ENCODE measurements at places on chromosomes 12 and 14.

DNA sequence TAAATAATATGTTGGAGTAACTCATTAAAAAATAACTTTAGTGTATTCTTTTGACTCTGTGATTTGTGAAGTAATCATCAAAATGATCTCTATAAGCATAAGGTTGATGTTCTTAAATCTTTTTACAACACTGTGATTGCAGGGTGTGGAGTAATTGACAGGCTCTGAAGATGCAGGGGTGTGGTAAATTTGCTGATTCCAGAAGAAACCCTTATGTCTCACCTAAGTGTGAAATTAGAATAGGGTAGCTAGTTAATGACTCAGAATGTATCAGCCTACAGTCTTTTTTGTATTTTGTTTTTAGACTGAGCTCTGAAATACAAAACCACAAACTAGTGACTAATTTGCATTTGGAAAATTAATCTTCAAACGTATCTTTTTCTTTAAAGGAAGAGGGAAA, 5.9 kb downstream of the PRPF39 start:
- no peak for DNase-seq
- H3K4me1 ChIP-seq: peaks cover 57% of the 10 kb centered on the region
- H3K4me3 ChIP-seq: no peak overlapping the region
- no peak overlapping the region for H3K27ac ChIP-seq
- no peaks in the 10 kb centered on the region for H3K27me3 ChIP-seq

- no peaks in the 10 kb centered on the region for H3K4me1 ChIP-seq
- no peak overlapping the region for H3K4me3 ChIP-seq
- H3K27me3 ChIP-seq: no peaks in the 10 kb centered on the region
- no peak for DNase-seq
- no peaks in the 10 kb centered on the region for H3K36me3 ChIP-seq
Observed at GRCh38 chr12:80432061-80432460, 12.0 kb upstream of the PTPRQ start.

DNA sequence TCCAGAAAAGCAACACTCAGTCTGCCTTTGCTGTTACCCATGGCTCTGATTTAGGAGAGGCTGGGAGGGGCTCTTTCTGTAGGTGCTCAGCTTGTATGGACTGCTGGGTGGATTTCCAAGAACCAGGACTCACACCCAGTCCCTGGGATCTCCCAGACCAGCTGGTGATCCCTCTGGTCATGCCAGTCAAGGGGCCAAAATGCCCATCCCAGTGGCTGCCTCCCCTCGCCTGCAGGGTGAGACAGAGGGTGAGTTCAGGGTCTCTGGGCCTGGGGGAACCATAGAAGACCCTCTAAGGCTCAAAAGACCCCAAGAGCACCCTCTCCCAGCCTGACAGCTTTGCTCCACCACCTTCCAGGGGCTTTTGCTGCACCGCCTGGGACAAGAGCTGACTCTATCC, 78.6 kb upstream of the MYL2 start:
- H3K27me3 ChIP-seq: peaks cover 17% of the 10 kb centered on the region
- H3K4me1 ChIP-seq: no peaks in the 10 kb centered on the region
- no peak for DNase-seq
- H3K27ac ChIP-seq: no peak overlapping the region
- no peak overlapping the region for H3K4me3 ChIP-seq

DNA sequence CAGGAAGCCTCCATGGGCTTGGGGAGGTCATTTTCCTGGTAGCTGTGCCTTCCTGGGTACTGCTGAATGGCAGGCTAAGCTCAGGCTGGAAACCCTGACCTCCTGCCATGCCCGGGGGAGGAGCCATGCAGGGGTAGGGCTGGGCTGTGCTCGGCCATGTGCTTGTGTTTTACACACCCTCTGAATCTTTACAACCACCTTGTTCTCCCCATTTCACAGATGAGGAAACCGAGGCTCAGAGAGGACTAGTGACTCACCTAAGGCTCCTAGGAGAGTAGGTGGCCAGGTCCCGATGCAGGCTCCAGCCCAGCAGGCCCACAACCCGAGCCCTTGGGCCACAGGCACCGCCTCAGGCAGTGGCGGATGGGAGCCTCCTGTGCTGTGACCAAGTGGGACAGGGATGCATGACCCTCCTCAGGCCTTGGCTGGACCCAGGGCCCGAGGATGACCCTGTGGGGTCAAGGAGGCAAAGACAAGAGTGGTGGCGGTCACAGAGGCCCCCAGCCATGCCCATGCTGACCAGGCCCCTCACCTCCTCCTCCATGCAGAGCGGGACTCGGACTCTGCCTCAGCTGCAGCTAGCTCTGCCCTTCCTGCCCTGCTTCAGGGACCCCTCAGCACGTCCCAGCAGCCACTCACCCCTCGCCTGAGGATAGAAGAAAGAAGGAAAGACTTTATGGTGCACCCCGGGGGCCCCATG, 136.1 kb downstream of the CALM1 start:
- H3K36me3 ChIP-seq: peaks cover 10% of the 10 kb centered on the region
- no peak for DNase-seq
- H3K4me3 ChIP-seq: no peak overlapping the region
- peaks cover 2% of the 10 kb centered on the region for H3K27me3 ChIP-seq

DNA sequence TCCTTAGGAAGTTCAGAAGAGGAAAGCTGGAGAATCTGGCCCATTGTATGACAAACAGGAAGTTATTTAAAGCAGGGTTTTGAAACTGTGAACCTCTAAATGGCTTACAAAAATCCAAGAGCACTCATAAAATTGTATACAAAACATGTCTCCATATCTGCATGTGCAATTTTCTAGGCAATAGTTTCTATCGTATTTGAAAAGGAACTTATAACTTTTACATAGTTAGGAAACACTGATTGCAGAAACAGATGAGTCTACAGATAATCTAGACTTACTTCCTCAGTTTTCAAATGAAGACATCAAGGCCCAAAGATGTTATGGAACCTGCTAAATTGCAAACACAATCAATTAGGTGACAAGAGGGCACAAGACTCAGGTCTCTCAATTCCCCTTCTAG, 53.3 kb upstream of the ETV6 start:
- no peaks in the 10 kb centered on the region for H3K27me3 ChIP-seq
- H3K4me1 ChIP-seq: no peaks in the 10 kb centered on the region
- DNase-seq: no peak

DNA sequence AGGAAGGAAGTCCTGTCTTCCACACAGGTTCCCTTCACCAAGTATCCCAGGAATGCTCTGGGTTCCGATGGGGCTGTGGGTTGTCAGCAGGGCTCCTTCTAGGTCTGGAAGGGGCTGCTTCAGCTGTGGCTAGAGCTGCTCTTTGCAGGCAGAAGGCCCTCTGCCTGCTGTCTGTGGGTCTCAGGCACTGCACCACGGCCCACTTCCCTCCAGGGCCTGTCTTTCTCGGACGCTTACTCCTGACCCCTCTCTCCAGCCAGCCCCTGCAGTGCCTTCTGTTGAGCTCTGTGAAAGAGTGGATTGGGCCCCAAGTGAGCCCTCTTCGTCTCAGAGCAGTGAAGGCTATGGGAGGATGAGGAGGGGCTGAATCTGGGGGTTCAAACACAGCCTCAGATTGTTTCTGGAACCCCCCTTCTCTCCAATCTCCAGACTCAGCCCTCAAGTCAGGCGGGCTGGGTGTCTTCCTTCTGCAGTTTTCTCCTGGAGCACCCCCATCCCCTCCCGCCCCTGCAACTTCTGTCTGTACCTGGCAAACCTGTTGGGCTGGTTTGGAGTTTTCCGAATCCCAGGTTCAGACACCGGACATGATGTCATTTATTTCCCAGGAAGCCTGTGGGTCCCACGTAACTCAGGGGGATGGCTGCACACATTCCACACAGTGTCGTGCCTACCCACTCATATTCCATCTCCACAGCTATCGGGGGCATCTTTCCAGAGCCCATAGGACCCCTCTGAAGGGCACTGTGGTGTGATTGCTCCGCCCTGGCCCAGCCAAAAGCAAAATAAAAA, 24.9 kb upstream of the SPPL3 start:
- H3K36me3 ChIP-seq: no peaks in the 10 kb centered on the region
- peak overlapping the region; percentile 24 for H3K27ac ChIP-seq
- DNase-seq: no peak
- H3K4me3 ChIP-seq: no peak overlapping the region
- H3K27me3 ChIP-seq: no peaks in the 10 kb centered on the region

DNA sequence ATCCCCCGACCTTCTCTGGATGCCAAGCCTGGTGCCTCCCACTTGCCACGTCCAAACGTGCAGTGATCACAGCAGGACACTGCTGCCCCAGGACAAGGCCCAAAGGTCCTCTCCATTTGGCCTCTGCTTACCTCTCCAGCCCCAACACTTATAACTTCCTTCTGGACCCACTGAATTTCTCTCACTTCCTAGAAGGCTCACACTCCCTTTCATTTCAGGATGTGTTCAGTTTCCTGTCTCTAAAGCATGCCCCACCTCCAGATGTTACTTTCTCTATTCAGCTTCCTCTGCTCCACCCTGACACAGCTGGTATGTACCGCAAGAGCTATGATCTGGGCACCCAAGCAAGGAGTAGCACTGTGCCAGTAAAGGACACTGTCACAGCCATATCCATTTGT, 33.0 kb downstream of the CDKL1 start:
- DNase-seq: no peak
- no peaks in the 10 kb centered on the region for H3K27me3 ChIP-seq
- H3K4me1 ChIP-seq: no peaks in the 10 kb centered on the region
- no peaks in the 10 kb centered on the region for H3K36me3 ChIP-seq
- no peak overlapping the region for H3K4me3 ChIP-seq

DNA sequence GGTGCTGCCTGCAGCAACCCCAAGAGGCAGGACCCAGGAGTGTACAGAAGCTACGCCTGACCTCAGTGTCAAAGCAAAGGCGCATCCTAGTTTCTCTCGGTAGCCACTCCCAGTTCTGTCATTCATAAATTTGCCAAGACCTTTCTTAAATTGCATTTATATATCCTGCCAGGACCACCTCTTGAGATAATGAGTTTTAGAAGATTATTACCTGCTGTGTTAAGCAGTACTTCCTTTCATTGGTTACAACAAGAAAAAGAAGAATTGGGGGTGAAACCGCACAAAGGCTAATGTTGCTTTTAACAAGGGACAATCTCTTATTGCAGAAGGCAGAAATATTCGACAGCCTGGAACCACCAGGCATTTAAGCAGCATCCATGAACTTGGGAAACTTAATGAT, 57.8 kb downstream of the CIT start:
- no peaks in the 10 kb centered on the region for H3K27me3 ChIP-seq
- H3K4me3 ChIP-seq: no peak overlapping the region
- H3K4me1 ChIP-seq: no peaks in the 10 kb centered on the region
- no peak for DNase-seq

GRCh38 chr14:89406941-89407340, 10.1 kb downstream of the FOXN3 start:
- no peak overlapping the region for H3K27ac ChIP-seq
- DNase-seq: no peak
- H3K4me1 ChIP-seq: peaks cover 24% of the 10 kb centered on the region
- H3K27me3 ChIP-seq: no peaks in the 10 kb centered on the region

- H3K27ac ChIP-seq: no peak overlapping the region
- H3K4me1 ChIP-seq: peaks cover 40% of the 10 kb centered on the region
- no peak for DNase-seq
- H3K27me3 ChIP-seq: no peaks in the 10 kb centered on the region
- H3K4me3 ChIP-seq: no peak overlapping the region
- no peaks in the 10 kb centered on the region for H3K36me3 ChIP-seq
Observed at GRCh38 chr12:51419425-51420193, 5.0 kb upstream of the SLC4A8 start.

DNA sequence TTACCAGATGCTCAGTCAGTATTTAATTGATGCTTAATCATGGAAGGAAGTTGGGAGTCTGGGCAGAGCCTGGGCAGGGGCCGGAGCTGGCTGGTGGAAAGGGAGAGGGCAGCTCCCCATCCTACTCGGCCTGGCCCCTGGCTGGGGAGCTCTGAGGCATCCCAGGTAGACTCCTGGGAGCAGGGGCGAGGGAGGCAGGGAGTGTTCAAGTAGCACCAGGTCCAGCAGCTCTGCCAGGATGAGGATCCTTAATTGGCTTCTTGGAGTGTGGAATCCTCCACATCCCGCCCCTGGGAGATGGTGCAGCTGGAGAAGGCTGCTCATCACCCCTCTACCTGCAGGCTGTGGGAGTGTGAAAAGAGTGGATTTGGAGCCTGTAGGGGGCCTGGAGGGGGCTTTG, 30.9 kb downstream of the SYNDIG1L start:
- peaks cover 7% of the 10 kb centered on the region for H3K4me1 ChIP-seq
- no peak overlapping the region for H3K4me3 ChIP-seq
- H3K36me3 ChIP-seq: no peaks in the 10 kb centered on the region
- peak overlapping the region; percentile 15 for H3K27ac ChIP-seq

DNA sequence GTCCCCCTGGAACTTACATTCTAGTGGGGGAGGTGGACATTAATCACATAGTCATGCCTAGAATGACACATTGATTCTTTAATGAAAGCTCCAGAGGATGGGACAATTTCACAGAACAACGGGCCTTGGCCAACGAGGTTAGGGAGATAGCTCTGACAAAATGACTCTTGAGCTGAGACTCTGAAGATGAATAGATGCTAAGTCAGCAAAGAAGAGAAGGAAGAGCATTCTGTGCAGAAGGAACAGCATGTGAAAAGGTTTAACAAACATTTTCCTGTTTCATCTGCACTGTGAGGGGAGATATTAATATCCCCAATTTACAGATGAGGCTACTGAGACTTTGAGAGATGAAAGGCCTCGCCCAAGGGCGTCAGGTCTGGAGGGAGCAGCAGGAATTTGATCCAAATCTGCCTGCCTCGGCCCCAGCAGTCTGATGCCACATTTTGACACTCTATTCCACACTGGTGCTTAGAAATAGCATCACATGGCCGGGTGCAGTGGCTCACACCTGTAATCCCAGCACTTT, 193.6 kb downstream of the RBM19 start:
- no peak overlapping the region for H3K4me3 ChIP-seq
- H3K36me3 ChIP-seq: no peaks in the 10 kb centered on the region
- H3K27me3 ChIP-seq: peaks cover 22% of the 10 kb centered on the region
- H3K27ac ChIP-seq: no peak overlapping the region
- no peak for DNase-seq

GRCh38 chr12:80212938-80213645, 113.8 kb downstream of the OTOGL start:
- no peaks in the 10 kb centered on the region for H3K27me3 ChIP-seq
- H3K36me3 ChIP-seq: no peaks in the 10 kb centered on the region
- H3K4me3 ChIP-seq: no peak overlapping the region
- H3K27ac ChIP-seq: no peak overlapping the region
- peaks cover 58% of the 10 kb centered on the region for H3K4me1 ChIP-seq

- peak overlapping the region; percentile 27 for H3K27ac ChIP-seq
- H3K27me3 ChIP-seq: no peaks in the 10 kb centered on the region
- no peaks in the 10 kb centered on the region for H3K36me3 ChIP-seq
- peaks cover 44% of the 10 kb centered on the region for H3K4me1 ChIP-seq
Observed at GRCh38 chr14:93086441-93087055, 29.2 kb downstream of the ITPK1 start.

GRCh38 chr14:76531821-76532318, 155.9 kb downstream of the ESRRB start:
- no peak overlapping the region for H3K27ac ChIP-seq
- H3K27me3 ChIP-seq: no peaks in the 10 kb centered on the region
- H3K36me3 ChIP-seq: no peaks in the 10 kb centered on the region
- H3K4me3 ChIP-seq: no peak overlapping the region

All from neural crest cell (in vitro differentiated cells).